ENCODE measurements at places on chromosomes 3 and 15.

GRCh38 chr3:128072454-128073184, 20.4 kb downstream of the SEC61A1 start:
- no peak for DNase-seq

DNA sequence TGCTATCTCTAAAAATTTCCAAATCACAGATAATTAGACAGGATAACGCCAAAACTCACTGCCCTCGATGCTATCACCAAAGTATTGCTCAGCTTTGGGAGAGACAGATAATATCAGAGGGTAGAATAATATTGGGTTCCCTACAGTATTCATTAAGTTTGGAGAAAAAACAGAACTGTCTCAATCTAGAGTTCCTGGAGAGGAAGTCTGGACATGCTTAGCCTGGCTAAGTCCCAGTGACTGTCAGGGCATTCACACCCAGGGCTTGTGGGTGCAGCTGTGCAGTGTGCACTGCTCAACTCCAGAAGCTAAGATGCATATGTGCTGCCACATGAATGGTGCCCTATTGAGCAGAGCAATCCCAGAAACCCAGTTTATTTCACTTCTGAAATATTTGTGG, 459.6 kb upstream of the DPH6 start:
- DNase-seq, result no peak

DNA sequence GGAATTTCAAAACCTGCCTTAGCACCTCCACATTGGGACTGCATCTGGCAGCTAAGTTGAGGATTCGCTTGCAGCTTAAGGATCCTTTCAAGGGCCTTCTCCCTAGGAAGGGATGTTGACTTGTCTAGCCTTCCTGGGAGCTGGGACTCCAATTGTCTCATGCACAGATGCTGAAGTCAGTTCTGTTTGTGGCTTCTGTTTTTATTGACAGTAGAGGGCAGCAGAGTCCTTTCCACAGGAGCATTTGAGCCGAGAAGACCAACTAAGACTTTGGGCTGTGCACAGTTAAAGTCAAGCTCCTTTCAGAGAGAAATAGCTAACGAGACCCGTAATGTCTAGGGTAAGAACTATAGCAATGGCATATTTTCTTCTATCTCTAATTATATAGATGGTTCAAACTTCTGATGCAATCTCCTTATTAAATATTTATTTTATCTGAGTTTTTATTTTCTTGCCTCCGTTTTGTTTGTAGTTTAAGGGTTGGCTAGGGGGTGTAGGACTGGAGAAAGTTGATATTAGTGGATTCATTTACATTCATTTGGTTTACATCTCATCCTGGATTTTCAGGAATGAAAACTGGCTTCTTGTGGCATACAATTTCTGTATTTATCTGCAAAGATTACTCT, 59.7 kb upstream of the KBTBD8 start:
- DNase-seq, result peak; percentile 4

GRCh38 chr3:66539466-66539989, 38.7 kb upstream of the LRIG1 start:
- DNase-seq, result no peak

GRCh38 chr3:155391551-155391958, 98.1 kb upstream of the STRIT1 start:
- no peak for DNase-seq

DNA sequence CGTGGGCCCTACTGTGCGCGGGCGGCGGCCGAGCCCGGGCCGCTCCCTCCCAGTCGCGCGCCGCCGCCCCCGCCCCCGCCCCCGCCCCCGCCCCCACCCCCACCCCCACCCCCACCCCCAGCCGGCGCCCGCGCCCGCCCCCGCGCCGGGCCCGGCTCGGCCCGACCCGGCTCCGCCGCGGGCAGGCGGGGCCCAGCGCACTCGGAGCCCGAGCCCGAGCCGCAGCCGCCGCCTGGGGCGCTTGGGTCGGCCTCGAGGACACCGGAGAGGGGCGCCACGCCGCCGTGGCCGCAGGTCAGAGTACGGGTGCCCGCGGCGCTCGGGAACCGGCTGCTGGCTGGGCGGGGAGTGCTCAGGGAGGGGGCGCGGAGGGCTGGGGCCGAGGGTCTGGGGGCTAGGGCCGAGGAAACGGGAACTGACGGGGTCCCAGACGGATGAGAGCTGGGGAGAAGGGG, 1.1 kb upstream of the PPARG start:
- DNase-seq, result no peak
